ENCODE measurements at places on chromosomes 1 and 21.

- no peak for DNase-seq
These were observed 75.5 kb downstream of the PRDM2 start for GRCh38 chr1:13775459-13775858.

DNA sequence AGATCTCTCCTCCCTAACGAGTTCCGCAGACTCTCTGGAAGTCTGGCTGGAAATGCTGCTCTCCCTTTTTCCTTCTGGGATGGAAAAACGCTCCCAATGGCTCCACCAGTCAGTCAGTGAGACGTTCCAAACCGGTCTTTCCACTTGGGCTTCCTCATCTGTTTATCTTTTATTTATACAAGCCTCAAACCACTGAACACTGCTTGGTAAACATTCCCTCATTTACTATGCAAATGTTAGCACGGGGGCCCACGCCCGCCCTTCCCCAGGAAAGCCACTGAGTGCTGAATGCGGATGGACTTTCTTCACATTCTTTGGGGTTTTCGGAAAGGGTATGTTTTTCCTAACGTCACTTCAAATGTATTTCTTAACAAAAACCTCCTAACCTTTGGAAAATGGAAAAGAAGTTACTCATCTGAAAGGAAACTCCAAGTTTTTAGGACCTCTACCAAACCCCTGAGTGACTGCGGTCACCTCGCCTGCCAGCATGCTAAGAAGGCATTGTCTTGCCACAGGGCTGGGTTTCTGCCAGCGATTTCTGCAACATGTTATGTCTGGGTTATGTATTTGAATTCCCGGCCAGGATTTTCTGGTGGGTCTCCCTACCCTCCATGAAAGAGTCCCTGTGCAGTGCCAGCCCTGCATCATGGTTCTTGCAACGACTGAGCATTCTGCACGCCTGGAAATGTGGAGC, 14.0 kb upstream of the UMODL1 start:
- no peak for DNase-seq

GRCh38 chr1:217896490-217896889, 265.3 kb downstream of the SPATA17 start:
- DNase-seq: no peak

- no peak for DNase-seq
These were observed 149.8 kb downstream of the ZNF648 start for GRCh38 chr1:181911715-181912114.

DNA sequence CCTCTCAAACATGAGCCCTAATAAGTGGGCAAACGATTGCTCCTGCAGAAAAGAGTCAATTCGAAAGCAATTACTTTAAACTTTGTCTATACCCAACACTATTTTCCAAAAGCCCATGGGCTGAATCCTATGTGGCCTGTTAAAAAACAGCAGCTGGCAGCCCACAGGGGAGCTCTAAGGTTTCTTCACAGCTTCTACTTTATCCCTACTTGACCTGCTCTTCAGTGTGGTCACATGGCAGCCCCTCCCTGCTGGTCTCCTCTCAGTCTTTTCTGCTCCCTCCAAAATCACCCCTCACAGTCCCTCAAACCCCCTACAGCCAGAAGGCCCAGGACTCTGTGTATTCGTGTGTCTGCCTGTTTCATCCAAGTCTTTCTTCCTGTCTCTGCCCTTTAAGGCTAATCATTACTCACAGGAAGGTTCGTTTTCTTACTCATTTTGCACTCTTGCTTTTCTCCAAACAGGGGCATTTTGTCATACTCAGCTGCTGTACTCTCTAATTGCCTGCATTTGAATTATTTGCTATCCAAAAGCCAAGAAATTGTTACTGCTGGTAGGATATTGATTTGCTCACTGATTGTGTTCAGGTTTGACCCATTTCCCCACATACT, 62.4 kb upstream of the FAM3B start:
- no peak for DNase-seq

DNA sequence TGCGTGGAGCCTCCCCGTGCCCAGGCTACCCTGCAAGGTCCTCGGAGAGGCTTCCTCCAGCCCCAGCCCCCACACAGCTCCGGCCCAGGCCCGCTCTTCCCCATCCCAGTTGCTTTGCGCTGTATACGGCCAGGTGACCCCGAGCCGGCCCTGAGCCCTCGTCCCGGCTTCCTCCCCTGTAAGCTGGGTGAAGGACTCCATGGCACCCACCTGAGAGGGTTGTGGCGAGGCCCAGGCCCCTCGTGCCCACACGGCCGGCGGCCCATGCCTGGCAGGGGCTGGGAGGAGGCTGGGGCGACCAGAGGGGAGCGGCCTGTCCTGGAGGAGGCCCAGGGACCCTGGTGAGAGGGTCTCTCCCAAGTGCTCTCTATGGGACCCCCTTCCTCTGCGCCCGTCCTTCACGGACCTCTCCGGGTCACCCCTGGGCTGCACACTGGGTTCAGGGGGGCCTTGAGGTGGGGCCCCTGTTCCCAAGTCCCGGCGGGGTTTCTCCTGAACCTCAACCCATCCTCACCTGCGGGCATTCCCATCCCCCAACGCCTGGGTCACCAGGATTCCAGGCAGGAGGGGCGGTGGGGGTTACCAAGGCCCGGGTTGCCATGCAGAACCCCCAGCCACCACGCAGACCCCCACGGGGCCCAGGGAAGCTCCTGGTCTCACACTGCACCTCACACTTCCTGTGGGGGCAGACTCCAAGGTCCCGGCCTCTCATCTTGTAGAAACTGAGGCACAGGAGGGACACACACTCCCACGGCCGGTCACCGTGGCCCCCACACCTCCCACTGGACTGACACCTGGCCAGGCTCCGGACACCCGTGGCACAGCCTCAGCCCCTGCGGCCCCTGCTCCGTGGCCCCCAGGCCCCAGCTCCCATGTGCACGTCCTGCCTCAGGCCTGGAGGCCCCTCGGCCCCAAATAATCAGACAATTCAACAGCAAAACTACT, 25.2 kb downstream of the COL6A1 start:
- no peak for DNase-seq

- DNase-seq: no peak
These were observed 42.8 kb upstream of the IL12RB2 start for GRCh38 chr1:67264899-67265298.

DNA sequence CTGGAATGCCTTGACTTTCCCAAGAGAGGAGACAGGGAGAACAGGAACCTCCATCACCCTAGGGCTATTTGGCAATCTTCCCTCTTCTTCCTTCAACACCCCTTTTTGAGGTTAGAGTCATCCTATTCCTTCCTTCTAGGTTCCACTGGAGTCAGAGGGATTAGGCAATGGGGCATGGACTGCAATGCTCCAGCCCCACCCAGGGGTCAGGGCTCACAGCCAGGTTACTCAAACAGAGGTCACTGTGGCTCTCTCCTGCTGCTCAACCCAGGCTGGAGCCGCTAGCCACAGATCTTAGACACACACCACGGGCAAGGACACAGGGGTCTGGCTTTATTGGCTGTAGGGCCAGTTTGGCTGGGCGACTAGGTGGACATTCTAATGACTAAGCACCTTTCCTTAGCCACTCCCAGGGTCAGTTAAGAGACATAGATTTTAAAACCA, 145.5 kb upstream of the NRIP1 start:
- DNase-seq: no peak

GRCh38 chr1:167289966-167290365, 69.3 kb downstream of the POU2F1 start:
- no peak for DNase-seq

- DNase-seq: no peak
These were observed 6.0 kb downstream of the MIER1 start for GRCh38 chr1:66930823-66931174.

- DNase-seq: no peak
These were observed 3.6 kb downstream of the CR1 start for GRCh38 chr1:207499573-207499972.

- no peak for DNase-seq
These were observed 82.6 kb downstream of the IARS2 start for GRCh38 chr1:220176540-220176939.

- DNase-seq: no peak
These were observed 15.9 kb downstream of the ZMYND12 start for GRCh38 chr1:42439940-42440339.

- DNase-seq: no peak
These were observed 17.7 kb upstream of the ADGRB2 start for GRCh38 chr1:31781756-31782371.

GRCh38 chr1:82923931-82924330, 1075.0 kb downstream of the TTLL7 start:
- no peak for DNase-seq

DNA sequence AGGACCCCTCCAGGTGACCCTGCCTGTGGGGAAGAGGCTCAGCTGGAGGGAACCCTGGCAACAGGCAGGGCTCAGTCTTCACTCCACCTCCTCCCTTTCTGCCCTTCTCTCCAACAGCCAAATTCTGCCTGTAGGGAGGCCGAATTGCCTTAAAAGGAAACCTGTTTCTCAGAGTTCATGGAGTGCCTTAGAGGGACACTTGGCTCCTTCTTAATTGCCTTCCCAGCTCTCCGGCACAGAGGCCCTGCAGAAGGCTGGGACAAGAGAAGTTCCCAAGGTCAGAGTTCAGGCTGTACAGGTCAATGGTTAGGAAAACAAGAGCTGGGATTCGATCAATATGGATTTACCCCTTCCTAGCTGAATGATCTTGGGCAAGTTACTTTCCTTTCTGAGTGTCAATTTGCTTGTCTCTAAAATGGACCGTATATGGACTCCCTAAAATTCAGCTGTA, 6.2 kb downstream of the CSRP1 start:
- DNase-seq: no peak

DNA sequence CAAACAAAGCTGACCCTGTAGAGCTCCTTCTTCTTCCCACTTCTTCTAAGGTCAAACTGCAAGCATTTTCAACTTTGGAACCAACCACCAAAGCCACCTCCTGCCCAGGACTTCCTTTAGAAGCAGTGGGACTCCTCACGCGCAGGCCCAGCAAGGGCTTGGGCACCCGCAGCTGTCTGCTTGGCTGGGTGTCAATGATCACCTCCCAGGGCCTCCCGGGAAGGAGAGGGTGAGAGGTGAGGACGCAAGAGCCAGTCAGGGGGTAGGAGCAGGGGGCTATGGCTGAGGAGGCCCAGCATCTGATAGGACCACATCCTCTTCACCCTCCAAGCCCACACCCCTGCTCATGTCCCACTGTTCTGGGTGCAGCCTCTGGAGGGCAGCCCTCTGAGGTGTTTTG, 10.2 kb downstream of the KLHL21 start:
- DNase-seq: no peak

DNA sequence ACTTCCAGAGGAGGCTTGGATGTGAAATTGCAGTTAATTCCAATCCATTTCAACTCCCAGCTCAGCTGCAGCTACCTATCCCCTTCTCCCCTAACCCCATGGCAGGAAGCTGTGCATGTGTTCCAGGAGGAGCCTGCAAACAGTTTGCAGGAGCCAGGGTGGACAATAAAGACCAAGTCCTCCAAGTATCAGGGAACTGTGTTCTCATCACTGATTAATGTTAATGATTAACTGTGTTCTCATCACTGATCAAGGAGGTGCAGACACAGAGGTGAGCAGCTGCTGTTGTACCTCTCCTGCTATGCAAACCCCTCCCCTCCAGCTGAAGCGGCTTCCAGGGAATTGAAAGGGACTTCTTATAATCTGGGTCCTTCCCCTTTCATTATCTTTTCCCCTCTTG, 19.2 kb downstream of the CLDN19 start:
- no peak for DNase-seq

GRCh38 chr1:240284656-240285414, 193.2 kb downstream of the FMN2 start:
- DNase-seq: no peak

GRCh38 chr1:150256554-150257341, 826 bp upstream of the CA14 start:
- DNase-seq: no peak

- no peak for DNase-seq
These were observed 414.2 kb downstream of the PTPRU start for GRCh38 chr1:29650476-29650875.

- no peak for DNase-seq
These were observed 173.5 kb downstream of the DISC1 start for GRCh38 chr1:231800108-231800507.

DNA sequence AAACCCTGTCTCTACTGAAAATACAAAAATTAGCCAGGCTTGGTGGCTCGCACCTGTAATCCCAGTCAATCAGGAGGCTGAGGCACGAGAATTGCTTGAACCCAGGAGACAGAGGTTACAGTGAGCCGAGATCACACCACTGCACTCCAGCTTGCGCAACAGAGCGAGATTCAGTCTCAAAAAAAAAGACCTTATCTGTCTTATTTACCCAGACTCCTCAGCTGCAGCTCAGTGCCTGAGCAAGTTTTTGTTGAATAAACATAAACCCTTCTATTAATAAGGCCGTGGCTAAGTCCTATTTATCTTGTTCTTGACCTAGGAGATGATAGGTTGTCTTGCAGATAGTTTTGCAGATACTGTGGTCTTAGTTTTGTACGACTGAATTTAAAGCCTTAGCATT, 136.4 kb upstream of the TMEM51 start:
- no peak for DNase-seq

- no peak for DNase-seq
These were observed 29.3 kb upstream of the USP1 start for GRCh38 chr1:62407398-62408009.

DNA sequence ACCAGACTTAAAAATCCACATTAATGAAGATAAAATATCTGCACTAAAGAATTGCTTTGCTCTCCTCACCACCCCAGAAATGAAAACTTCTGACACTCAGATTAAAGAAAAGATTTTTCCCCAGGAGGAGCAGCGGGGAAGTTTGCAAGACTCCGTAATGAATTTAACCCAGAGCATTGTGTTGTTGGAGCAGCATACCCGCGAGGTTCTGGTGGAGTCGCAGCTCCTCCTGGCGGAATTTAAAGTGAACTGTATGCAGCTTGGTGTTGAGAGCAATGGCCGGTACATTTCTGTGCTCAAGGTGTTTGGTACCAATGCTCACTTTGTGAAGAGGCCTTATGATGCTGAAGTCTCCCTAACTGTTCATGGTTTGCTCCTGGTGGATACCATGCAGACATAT, 46.4 kb downstream of the VPS13D start:
- DNase-seq: no peak

GRCh38 chr1:164588516-164589341, 29.7 kb downstream of the PBX1 start:
- DNase-seq: no peak

DNA sequence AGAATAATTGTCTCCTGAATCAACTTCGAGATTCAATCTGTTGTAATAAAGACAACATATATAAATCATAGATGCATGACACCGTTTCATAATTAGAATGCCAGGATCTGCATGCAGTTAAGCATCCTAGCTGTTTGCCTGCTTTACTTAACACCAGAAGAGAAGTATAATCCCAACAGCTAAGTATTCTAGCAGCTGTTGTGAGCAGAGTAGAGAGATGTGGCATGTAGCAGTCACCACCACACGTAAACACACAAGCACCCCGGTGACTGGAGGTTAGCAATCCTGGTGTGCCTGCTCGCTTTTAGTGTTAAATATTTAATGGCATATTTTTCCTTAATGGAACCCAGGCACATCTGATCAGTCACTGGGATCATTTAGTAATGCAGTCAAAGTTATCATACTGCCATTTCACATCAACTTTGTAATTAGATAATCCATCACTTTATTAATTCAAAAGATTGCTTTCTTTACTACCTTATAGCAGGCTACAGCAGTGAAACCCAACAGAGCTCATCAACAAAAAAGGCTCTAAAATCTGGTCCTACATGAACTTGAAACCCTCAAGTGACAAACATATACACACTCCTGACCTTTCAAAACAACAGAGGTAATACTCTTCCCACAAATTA, 187.9 kb downstream of the SMYD3 start:
- DNase-seq: no peak

GRCh38 chr21:41481191-41481590, 26.8 kb downstream of the TMPRSS2 start:
- no peak for DNase-seq

- DNase-seq: no peak
These were observed 382.7 kb upstream of the DUSP10 start for GRCh38 chr1:222124602-222125001.

Measured in GM12891 (cell line).